ENCODE measurements at places on chromosomes 1 and 21.

GRCh38 chr1:197781968-197782721 lies 6.9 kb upstream of the DENND1B start:
- no peak for DNase-seq

GRCh38 chr1:37998913-37999429 lies 6.3 kb downstream of the FHL3 start:
- no peak for DNase-seq

DNA sequence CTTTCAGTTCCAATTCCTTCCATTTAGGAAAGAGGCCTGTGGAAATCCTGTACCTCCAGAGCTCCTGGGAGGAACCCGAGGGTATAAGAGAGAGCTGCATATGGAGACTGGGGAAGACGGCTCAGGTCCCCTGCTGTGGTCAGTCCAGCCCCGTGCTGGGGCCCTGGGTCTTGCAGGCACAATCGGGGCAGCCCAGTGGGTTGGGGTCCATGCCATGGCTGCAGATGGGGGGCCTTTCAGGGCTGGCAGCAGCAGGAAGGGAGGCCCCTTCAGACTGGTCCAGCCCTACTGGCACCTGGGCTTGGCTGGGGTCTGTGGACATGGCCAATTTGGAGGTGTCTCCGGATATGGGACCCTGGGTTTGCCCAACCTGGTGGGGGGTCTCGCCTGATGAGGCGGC lies 18.2 kb downstream of the HTR6 start:
- no peak for DNase-seq

DNA sequence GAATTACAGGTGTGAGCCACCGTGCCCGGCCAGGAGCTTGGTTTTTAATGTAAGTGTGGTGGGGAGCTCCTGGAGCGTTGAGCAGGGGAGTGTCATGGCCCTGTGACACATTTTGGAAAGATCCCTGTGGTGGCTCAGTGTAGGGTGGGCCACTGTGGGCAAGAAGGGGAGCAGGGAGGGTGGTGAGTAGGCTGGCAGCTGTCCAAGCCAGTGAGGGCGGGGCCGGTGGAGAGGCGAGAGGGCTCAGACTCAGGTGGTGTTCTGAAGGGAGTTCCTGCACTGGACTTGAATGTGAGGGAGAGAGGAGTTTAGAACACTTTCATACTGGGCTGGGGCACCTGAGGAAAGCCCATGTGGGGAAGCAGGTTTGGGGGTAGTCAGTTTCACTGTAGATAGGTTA lies 3.1 kb upstream of the EVA1B start:
- DNase-seq = no peak

DNA sequence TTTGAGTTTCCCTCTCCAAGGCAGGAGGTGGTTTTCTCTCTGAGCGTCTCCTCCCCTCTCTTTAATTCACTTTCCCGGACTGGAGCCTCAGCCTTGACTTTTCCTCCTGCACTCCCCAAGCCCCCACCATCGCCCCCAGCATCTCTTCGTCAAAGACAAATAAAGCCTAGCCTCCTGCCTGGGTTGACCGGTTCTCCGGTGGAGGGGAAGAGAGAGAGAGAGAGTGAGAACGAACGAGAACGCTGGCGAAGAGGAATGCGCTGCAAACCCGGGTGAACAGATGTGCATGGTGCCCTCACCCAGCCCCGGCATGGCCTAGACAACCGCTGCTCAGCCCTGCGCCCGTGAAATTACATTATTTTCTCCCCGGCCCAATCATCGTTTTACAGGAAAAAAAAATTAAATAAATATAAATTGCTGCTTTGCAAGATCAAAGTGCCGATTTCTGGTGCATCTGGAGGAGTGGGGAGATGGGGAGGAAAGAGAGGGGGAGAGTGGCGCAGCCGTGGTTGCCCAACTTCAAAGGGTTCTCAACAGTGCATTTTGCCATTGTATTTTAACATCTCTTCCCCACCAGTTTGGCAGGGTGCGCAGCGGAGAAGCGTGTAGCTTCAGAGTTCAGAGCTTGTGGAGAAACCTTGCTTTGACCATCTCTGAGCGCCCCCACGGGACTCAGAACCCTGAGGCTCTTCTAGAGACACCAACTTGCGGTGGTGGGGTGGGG lies 11.4 kb upstream of the TBX15 start:
- no peak for DNase-seq

DNA sequence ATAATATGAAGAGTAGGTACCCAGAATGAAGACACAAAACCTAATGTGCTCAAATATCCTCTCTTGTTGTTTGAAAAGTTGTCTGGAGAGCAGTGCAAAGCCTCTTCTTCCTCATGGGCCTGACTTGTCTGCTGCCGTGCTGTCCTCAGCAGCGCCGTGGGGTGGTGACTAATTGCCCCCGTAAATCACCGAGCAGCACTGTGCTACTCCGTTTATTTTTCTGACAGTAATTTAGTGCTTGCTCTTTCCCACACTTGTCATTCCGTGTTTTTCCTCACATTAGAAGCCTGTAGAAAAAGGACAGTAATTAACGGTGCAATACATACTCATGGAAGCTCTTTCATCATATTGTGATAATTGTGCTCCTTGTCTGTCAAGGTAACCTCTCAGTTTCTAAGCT lies 114.8 kb upstream of the BARHL2 start:
- no peak for DNase-seq

GRCh38 chr1:48555271-48555670 lies 83.3 kb upstream of the SPATA6 start:
- DNase-seq = no peak

GRCh38 chr1:34946211-34946610 lies 16.8 kb upstream of the DLGAP3 start:
- no peak for DNase-seq

- DNase-seq = no peak
Measured at GRCh38 chr21:37026499-37026898, 20.0 kb downstream of the RIPPLY3 start.
